Activated naive CD8-positive, alpha-beta T cell treated with anti-CD3 and anti-CD28 coated beads for 36 hours (primary cell): ENCODE measurements at places on chromosomes 12 and 14. TPM values are rescaled to one million over a fixed set of nuclear protein-coding genes. Genes with fewer than 3 reads are reported as not detected.

The NELL2 gene
- total RNA-seq, result 134 TPM

- H3K27me3 ChIP-seq, result peaks cover 69% of the 10 kb centered on the region
- peaks cover 10% of the 10 kb centered on the region for H3K4me1 ChIP-seq
- no peak overlapping the region for H3K4me3 ChIP-seq
- no peak overlapping the region for H3K27ac ChIP-seq
- no peaks in the 10 kb centered on the region for H3K36me3 ChIP-seq
- no peak for DNase-seq
Measured at GRCh38 chr12:57614948-57615500, 3.8 kb downstream of the ARHGEF25 start.

DNA sequence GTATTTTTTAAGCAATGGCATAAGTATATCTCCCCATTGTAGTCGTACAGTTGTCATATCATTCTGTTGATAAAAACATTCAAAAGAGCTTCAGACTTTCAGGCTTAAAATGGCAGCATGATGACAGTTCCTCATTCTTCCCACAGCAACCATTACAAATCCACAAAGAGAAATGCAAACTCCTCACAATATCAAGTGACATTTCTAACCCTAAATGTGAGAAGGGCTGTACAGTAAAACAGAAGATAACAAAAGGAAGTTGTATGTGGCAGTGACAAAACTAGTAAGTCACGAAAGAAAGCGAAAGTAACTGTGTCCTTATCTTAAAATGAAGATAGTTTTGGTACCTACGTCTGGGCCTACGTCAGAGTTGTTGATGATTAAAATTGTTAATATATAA, 46.7 kb downstream of the GXYLT1 start:
- peak overlapping the region; percentile 79 for H3K4me3 ChIP-seq
- peaks cover 30% of the 10 kb centered on the region for H3K4me1 ChIP-seq
- H3K27me3 ChIP-seq, result no peaks in the 10 kb centered on the region
- H3K27ac ChIP-seq, result peak overlapping the region; percentile 96
- no peak for DNase-seq

DNA sequence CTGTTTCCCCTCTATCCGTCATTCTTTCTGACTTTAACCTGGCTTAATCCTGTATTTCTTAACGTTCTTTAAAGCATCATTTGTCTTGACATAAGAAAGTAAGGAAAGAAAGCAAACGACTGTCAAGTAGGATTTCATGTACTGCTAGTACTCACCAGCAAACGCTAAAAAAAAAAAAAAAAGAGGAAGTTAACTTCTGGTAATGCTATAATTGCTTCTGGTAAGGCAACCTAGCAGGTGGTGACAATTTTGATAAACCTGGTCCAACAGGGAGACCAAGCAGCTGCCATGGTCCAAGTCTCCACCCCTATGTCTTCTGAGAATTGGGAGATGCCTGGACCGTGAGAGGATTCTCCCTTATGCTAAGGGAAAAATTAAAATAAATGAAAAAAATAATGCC, 306.6 kb downstream of the DAD1 start:
- DNase-seq, result no peak
- H3K36me3 ChIP-seq, result no peaks in the 10 kb centered on the region
- H3K4me1 ChIP-seq, result no peaks in the 10 kb centered on the region

The CCDC38 gene
- total RNA-seq, result 0.16 TPM

The NFATC4 gene
- 0.54 TPM for total RNA-seq

The MYF5 gene
- total RNA-seq, result not detected

The BICDL1 gene
- 63.7 TPM for total RNA-seq

The ANAPC7 gene
- total RNA-seq, result 66.6 TPM

GRCh38 chr14:24249230-24250021, 7.0 kb upstream of the TINF2 start:
- peaks cover 28% of the 10 kb centered on the region for H3K4me1 ChIP-seq
- no peaks in the 10 kb centered on the region for H3K27me3 ChIP-seq
- DNase-seq, result no peak
- no peak overlapping the region for H3K4me3 ChIP-seq
- peak overlapping the region; percentile 14 for H3K27ac ChIP-seq
- H3K36me3 ChIP-seq, result peaks cover 2% of the 10 kb centered on the region

The NKX2-1 gene
- total RNA-seq, result not detected

GRCh38 chr12:128857133-128857763, 4.0 kb downstream of the GLT1D1 start:
- H3K36me3 ChIP-seq, result no peaks in the 10 kb centered on the region
- no peak overlapping the region for H3K27ac ChIP-seq
- peaks cover 34% of the 10 kb centered on the region for H3K27me3 ChIP-seq
- no peak overlapping the region for H3K4me3 ChIP-seq
- no peak for DNase-seq

GRCh38 chr14:31951638-31951964, 125.5 kb upstream of the ARHGAP5 start:
- no peak overlapping the region for H3K27ac ChIP-seq
- no peak overlapping the region for H3K4me3 ChIP-seq
- H3K4me1 ChIP-seq, result peaks cover 5% of the 10 kb centered on the region
- no peaks in the 10 kb centered on the region for H3K36me3 ChIP-seq

GRCh38 chr12:40602562-40602961, 89.7 kb upstream of the CNTN1 start:
- H3K27ac ChIP-seq, result no peak overlapping the region
- H3K4me1 ChIP-seq, result no peaks in the 10 kb centered on the region
- no peak for DNase-seq

DNA sequence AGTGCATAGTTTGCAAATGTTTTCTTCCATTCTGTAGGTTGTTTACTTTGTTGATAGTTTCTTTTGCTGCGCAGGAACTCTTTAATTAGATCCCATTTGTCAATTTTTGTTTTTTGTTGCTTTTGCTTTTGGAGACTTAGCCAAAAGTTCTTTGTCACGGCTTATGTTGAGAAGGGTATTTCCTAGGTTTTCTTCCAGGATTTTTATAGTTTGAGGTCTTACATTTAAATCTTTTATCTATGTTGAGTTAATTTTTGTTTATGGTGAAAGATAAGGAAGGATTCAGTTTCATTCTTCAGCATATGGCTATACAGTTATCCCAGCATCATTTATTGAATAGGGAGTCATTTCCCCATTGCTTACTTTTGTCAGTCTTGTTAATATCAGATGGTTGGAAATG, 51.9 kb downstream of the SYNE2 start:
- DNase-seq, result no peak
- H3K27me3 ChIP-seq, result no peaks in the 10 kb centered on the region
- H3K4me3 ChIP-seq, result no peak overlapping the region
- no peak overlapping the region for H3K27ac ChIP-seq

- no peak overlapping the region for H3K27ac ChIP-seq
- no peak overlapping the region for H3K4me3 ChIP-seq
- no peaks in the 10 kb centered on the region for H3K27me3 ChIP-seq
- H3K36me3 ChIP-seq, result no peaks in the 10 kb centered on the region
- no peak for DNase-seq
- H3K4me1 ChIP-seq, result no peaks in the 10 kb centered on the region
Measured at GRCh38 chr14:22386924-22387775, 201.9 kb downstream of the DAD1 start.

DNA sequence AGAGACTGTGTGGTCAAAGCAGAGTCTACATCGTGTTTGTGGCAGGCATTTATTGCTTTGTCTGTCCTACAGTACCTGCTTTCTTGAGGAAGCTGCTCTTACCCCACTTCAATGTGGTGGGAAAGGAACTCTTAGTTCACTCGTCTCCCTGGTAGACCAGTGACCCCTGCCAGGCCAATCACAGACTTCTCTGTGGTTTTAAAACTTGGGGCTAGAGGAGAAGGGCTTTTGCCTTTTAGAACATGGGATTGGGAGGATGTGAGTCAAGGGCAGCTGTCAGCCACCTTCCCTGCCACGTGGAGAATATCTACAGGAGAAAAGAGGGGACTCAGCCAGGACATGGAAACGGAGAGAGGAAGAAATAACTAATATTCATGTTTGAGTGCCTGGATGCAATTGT, 36.8 kb upstream of the TMED10 start:
- H3K36me3 ChIP-seq, result no peaks in the 10 kb centered on the region
- no peaks in the 10 kb centered on the region for H3K27me3 ChIP-seq
- DNase-seq, result no peak
- H3K27ac ChIP-seq, result no peak overlapping the region

The PDE3A gene
- total RNA-seq, result not detected

- no peaks in the 10 kb centered on the region for H3K27me3 ChIP-seq
- H3K4me1 ChIP-seq, result peaks cover 39% of the 10 kb centered on the region
- H3K27ac ChIP-seq, result peak overlapping the region; percentile 74
- H3K4me3 ChIP-seq, result peak overlapping the region; percentile 97
- peaks cover 36% of the 10 kb centered on the region for H3K36me3 ChIP-seq
Measured at GRCh38 chr12:118136559-118137003, 657 bp downstream of the PEBP1 start.

The ACSS3 gene
- total RNA-seq, result not detected

The VPS37B gene
- total RNA-seq, result 27.0 TPM

- H3K4me1 ChIP-seq, result peaks cover 3% of the 10 kb centered on the region
- H3K27ac ChIP-seq, result no peak overlapping the region
- DNase-seq, result no peak
- H3K4me3 ChIP-seq, result no peak overlapping the region
Measured at GRCh38 chr12:93526786-93527428, 45.6 kb upstream of the SOCS2 start.
